ENCODE measurements at places on chromosomes 1 and 21. TPM values are rescaled to one million over a fixed set of nuclear protein-coding genes. Genes with fewer than 3 reads are reported as not detected.

- no peaks in the 10 kb centered on the region for H3K4me1 ChIP-seq
- DNase-seq = no peak
- no peaks in the 10 kb centered on the region for H3K36me3 ChIP-seq
- no peak overlapping the region for H3K4me3 ChIP-seq
- peaks cover 13% of the 10 kb centered on the region for H3K27me3 ChIP-seq
Observed at GRCh38 chr1:220700556-220701179, 10.5 kb downstream of the C1orf115 start.

- no peak overlapping the region for H3K27ac ChIP-seq
- DNase-seq = no peak
- peaks cover 16% of the 10 kb centered on the region for H3K27me3 ChIP-seq
- no peaks in the 10 kb centered on the region for H3K36me3 ChIP-seq
- H3K4me1 ChIP-seq = no peaks in the 10 kb centered on the region
- H3K4me3 ChIP-seq = no peak overlapping the region
Observed at GRCh38 chr1:17319561-17320350, 11.8 kb downstream of the PADI4 start.

- no peak overlapping the region for H3K4me3 ChIP-seq
- DNase-seq = no peak
- H3K27me3 ChIP-seq = no peaks in the 10 kb centered on the region
Observed at GRCh38 chr1:212257157-212257556, 28.1 kb upstream of the PPP2R5A start.

The PDZK1IP1 gene
- not detected for polyA plus RNA-seq

GRCh38 chr1:6471086-6471969 lies 5.4 kb upstream of the TNFRSF25 start:
- H3K27me3 ChIP-seq = no peaks in the 10 kb centered on the region
- H3K4me1 ChIP-seq = no peaks in the 10 kb centered on the region
- no peak overlapping the region for H3K4me3 ChIP-seq
- DNase-seq = no peak
- peaks cover 49% of the 10 kb centered on the region for H3K36me3 ChIP-seq

DNA sequence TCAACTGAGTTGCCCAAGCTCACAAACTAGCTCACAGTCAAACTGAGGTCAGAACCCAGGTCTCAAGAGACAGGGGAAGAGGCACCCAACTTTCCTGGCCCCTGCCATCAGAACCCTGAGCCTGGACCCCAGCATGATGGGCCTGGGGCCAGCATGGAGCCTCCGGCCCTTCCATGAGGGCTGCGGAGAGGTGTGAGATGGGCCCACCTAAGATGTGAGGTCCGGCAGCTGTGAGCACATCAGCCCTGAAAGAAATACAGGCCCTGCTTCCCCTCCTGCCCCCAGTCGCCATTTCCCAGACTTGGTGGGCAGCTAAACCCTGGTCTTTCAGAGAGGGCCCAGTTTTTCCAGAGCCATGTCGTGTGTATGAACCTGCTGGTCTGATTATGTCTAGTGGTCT lies 30.6 kb downstream of the QSOX1 start:
- peaks cover 95% of the 10 kb centered on the region for H3K36me3 ChIP-seq
- no peak overlapping the region for H3K4me3 ChIP-seq
- H3K4me1 ChIP-seq = no peaks in the 10 kb centered on the region
- no peak overlapping the region for H3K27ac ChIP-seq
- no peak for DNase-seq

- H3K4me1 ChIP-seq = no peaks in the 10 kb centered on the region
- no peak overlapping the region for H3K27ac ChIP-seq
- H3K27me3 ChIP-seq = no peaks in the 10 kb centered on the region
- no peak overlapping the region for H3K4me3 ChIP-seq
Observed at GRCh38 chr1:73467731-73468130, 730.2 kb downstream of the LRRIQ3 start.

The BCL10 gene
- polyA plus RNA-seq = 15.3 TPM

The ZSWIM5 gene
- polyA plus RNA-seq = 0.03 TPM

DNA sequence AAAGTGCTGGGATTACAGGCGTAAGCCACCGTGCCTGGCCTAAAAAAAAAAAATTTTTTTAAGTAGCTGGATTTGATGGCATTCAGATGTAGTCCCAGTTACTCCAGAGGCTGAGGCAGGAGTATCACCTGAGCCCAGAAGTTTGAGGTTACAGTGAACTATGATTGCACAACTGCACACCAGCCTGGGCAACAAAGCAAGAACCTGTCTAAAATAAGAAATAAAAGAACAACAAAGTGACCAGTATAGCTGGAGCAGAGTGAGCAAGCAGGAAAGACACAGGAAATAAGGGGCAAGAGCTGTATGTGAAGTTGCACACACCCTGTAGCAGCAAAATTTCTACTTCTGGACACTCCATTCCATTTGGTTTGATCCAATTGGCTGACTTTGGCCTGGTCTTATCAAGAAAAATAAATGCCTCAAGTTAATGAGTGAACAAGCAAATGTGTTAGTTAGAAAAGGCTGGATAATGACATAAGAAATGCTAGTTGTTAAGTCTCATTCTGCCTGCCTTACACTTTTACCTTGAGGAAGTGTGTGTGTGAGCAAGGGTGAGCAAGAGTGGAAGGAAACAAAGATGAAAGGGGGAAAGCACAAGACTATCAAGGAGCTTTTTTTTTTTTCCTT lies 7.9 kb downstream of the ATP5IF1 start:
- no peaks in the 10 kb centered on the region for H3K27me3 ChIP-seq
- H3K4me3 ChIP-seq = no peak overlapping the region
- peaks cover 10% of the 10 kb centered on the region for H3K4me1 ChIP-seq
- H3K27ac ChIP-seq = no peak overlapping the region
- DNase-seq = no peak
- H3K36me3 ChIP-seq = no peaks in the 10 kb centered on the region

The FAAH gene
- 0.29 TPM for polyA plus RNA-seq

The S100PBP gene
- 12.6 TPM for polyA plus RNA-seq

GRCh38 chr1:102566182-102566581 lies 542.1 kb downstream of the COL11A1 start:
- no peaks in the 10 kb centered on the region for H3K27me3 ChIP-seq
- no peak for DNase-seq
- no peaks in the 10 kb centered on the region for H3K36me3 ChIP-seq

DNA sequence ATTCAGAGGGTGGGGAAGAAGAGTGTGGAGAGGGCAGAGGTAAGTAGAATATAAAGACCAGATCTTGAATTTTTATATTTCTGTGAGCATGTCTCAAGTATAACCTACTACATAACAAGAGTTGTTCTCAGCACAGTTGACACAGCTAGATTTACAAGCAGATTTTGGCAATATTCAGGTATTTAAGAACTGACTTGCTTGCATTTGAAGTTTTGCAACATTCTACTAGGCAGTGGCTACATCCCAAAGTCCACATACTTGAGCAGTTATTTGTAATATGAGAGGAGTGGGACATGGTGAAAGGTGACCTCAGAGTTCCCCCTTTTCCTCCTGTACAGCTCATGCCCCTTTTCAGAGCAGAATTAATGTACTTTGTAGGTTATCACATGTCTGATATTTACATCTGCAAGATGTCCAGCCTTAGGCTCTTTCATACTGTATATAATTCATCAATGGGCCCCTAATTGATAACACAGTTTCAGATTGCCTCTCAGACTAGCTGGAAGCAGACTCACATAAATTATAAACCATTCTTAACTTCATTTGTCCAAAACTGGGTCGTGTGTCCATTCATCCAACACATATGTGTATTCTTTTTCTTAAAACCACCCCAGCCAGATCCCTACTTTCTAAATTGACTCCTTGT lies 136.7 kb upstream of the RAVER2 start:
- H3K4me3 ChIP-seq = no peak overlapping the region
- no peaks in the 10 kb centered on the region for H3K27me3 ChIP-seq
- no peak overlapping the region for H3K27ac ChIP-seq

DNA sequence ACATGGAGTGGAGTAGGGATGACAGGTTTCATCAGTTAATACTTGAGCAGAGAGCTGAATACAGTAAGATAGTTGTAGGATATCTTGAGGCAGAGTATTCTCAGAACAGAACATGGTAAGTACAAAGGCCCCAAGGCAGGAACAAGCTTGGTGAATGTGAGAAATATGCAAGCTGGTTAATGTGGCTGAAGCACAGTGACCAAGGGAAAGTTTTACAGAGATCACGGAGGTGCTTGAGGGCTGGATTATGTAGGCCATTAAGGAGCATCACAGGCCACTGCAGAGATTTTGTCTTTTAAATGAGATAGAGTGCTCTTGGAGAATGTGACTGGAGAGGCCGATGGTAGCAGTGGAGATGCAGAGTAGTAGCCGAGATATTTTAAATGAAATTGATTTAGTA lies 54.0 kb upstream of the BOLA1 start:
- H3K4me3 ChIP-seq = no peak overlapping the region
- peak overlapping the region; percentile 40 for H3K27ac ChIP-seq
- no peak for DNase-seq
- H3K4me1 ChIP-seq = peaks cover 10% of the 10 kb centered on the region
- H3K36me3 ChIP-seq = peaks cover 3% of the 10 kb centered on the region

DNA sequence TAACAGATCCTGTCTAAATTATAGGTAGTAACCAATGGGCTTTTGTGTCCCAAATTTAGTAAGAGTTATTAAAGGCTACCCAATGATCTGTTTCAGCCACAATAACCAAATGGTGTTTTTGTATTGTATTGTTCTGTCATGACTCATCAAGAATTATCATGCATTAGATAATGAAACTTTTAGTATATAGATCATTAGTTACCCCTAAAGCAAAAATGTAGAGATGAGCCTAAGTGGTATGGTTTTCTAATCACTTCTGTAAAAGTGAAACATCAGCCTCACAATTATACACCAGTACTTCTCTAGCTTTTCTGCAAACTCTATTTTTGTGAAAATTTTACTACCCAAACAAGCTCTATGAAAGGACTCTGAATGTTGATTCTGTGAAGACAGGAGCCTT lies 71.4 kb downstream of the LRRC7 start:
- no peaks in the 10 kb centered on the region for H3K4me1 ChIP-seq
- H3K4me3 ChIP-seq = no peak overlapping the region
- H3K27me3 ChIP-seq = no peaks in the 10 kb centered on the region
- no peak for DNase-seq

DNA sequence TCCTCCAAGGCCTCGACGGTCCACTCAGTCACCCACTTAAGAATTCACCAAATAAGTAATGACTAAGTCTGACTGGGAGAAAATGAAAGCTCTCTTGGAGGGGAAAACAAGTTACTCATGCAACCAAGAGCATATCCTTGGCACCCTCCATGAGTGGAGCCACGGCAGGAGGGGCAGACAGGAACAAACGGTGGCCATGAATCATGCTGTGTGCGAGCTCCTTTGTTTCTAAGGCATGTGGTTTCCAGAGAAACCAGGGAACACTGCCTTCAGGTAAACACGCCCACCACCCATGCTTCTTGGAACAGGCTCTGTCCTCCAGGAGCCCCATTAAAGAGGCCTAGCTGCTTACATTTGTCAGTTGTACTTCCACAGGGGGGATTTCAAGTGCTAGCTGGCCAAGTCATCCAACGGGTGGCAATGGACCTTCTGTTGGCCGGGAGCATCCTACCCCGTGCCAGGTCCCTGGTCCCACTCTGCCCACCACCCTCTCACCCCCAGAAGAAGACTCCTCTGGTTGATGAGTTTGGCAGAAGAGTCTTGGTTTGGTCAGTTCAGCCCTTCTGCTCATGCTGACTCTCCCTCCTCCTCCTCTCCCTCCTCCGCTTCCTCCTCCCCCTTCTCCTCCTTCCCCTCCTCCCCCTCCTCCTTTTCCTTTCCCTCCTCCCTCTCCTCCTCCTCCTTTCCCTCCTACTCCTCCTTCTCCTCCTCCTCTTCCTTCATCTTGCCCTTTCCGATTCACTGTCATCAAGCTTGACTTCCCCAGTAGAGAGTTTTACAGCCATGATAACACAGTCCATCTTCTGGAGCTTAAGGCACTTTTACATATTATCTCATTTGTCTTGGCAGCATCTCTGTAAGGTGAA lies 107.6 kb downstream of the CCDC185 start:
- H3K4me1 ChIP-seq = peaks cover 2% of the 10 kb centered on the region
- no peaks in the 10 kb centered on the region for H3K36me3 ChIP-seq
- H3K27ac ChIP-seq = no peak overlapping the region
- peak; percentile 95 for DNase-seq
- H3K27me3 ChIP-seq = no peaks in the 10 kb centered on the region
- no peak overlapping the region for H3K4me3 ChIP-seq

GRCh38 chr1:36137226-36137625 lies 12.1 kb downstream of the TRAPPC3 start:
- H3K4me1 ChIP-seq = peaks cover 26% of the 10 kb centered on the region
- H3K27me3 ChIP-seq = no peaks in the 10 kb centered on the region
- no peak for DNase-seq
- no peak overlapping the region for H3K4me3 ChIP-seq
- H3K36me3 ChIP-seq = peaks cover 19% of the 10 kb centered on the region
- H3K27ac ChIP-seq = peak overlapping the region; percentile 55

The CRYAA gene
- not detected for polyA plus RNA-seq

The OR2T3 gene
- polyA plus RNA-seq = not detected

The EFNA4 gene
- polyA plus RNA-seq = 16.3 TPM

DNA sequence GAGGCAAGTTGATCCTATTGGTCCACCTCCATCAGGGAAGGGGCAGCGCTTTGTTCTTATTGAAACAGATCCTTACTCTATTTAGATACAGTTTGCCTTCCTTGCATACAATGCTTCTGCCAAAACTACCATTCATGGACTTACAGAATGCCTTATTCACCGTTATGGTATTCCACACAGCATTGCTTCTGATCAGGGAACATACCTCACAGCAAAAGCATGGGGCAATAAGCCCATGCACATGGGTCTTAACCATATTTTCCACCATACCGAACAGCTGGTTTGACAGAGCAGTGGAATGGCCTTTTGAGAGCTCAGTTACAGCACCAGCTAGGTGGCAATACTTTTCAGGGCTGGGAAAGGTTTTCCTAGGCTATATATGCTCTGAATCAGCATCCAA lies 544.8 kb upstream of the ADGRL4 start:
- H3K27me3 ChIP-seq = no peaks in the 10 kb centered on the region
- H3K27ac ChIP-seq = no peak overlapping the region
- no peaks in the 10 kb centered on the region for H3K36me3 ChIP-seq
- H3K4me1 ChIP-seq = no peaks in the 10 kb centered on the region
- H3K4me3 ChIP-seq = no peak overlapping the region

The TGFB2 gene
- 3.7 TPM for polyA plus RNA-seq

DNA sequence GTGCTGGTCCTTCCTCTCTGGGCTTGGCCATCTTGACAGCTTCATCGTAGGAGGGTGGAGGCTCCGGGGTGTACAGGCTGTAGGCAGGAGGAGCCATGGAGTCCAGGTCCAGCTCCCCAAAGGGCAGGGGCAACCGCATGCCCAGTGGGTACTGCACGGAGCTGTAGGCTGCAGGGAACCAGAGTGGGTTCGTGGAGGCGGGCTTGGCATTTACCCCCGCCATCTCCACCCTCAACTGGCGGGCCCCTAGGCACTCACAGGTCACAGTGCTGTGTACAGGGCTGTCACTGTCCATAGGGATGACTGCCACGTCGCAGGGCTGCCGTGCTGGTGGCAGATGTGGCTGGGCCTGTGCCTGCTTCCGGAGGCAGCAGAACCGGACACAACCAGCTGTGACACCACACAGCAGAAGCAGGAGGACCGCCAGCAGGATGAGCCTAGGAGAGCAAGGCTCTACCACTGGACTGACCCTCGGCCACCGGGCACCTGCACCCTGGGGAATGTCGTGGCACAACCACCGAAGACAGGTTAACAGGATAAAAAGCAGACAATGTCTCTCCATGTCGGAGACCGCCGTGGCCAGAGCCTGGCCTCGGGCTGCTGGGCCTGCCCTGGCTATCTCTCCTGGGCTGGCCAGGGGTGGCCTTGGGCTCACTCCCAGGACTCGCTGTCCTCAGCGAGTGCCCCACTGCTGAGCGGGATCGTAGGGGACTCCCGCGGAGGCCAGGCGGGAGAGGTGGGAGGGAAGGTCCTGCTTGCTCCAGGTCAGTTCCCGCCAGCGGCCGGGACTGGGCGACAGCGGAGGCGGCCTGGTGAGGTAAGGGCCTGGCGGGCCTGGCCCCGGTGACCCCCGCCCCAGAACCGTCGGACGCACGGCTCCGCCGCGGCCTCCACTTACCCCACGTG lies 831 bp downstream of the TMEM52 start:
- H3K27ac ChIP-seq = no peak overlapping the region
- no peak for DNase-seq
- peaks cover 3% of the 10 kb centered on the region for H3K27me3 ChIP-seq
- H3K4me1 ChIP-seq = peaks cover 2% of the 10 kb centered on the region

All from IMR-90 (cell line).